NT2/D1 (cell line): ENCODE measurements at places on chromosomes 4 and X.

DNA sequence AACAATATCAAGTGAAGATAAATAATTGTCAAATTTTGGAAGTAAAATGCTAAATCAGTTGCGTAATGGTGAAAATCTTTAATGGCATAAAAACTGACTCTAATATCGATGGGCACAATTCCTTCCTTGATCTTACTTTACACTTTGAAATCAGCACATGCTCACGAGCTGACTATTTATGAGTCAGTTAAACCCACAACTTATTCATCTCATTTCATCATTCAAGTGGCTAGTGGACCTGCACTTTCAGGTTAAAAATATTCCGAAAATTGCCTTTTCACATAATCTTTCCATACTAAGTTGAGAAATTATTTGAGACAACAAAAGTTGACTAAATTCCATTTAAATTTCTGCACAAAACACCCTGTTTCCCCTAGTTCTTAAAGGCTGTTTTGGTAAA is 582.1 kb upstream of the TENM3 start:
- DNase-seq = no peak

- DNase-seq = no peak
Observed at GRCh38 chr4:154854362-154854761, 73.3 kb downstream of the RBM46 start.

GRCh38 chr4:80268081-80268823 is 1.8 kb downstream of the FGF5 start:
- no peak for DNase-seq

- DNase-seq = no peak
Observed at GRCh38 chr4:166577639-166578038, 656.7 kb downstream of the SPOCK3 start.

- no peak for DNase-seq
Observed at GRCh38 chr4:99447513-99447912, 12.4 kb upstream of the ADH7 start.

- no peak for DNase-seq
Observed at GRCh38 chrX:110373310-110373709, 14.7 kb downstream of the RTL9 start.

DNA sequence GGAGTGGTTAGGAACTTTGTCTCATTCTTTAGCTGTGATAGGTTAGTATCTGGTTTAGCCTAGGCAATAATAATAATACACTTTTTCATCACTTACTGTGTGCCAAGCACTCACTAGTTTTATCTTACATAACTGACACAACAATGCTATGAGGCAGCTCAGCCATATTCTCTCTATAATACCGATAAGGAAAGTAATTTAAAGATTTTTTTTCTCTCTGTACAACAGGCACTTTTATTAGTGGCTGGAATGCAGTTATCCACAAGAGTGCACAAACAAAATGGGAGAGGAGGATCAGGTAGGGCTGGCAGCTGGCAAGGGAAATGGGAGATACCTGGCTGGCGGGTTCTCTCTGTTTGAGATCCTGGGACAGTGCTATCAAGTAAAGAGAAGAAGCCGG is 7.6 kb downstream of the RELL1 start:
- no peak for DNase-seq

DNA sequence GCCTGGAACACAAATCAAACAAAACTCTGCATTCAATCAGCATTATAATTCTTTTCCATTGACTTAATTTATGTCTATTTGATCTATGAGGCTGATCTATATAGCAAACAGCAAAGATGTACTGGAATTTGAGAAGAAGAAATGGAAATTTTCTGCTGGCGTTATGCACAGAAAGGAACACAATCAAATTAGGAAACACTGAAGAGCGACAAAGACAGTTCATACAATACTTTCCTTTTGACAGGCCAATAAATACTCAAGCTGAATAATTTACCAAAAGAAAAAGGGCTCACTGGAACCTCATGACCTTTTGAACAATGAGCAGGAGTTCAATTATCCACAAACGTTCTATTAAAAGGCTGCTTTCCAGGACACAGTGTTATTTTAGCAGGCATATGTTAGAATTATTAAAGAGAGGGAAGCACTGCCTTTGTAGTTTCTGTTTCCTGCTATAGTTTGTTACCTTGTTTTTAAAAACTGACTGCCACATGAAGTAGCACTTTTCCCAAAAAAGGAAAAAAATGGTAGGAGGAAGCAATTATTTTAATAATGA is 8.1 kb downstream of the PDHA2 start:
- DNase-seq = no peak

GRCh38 chr4:158799856-158800255 is 31.0 kb downstream of the FNIP2 start:
- DNase-seq = no peak

DNA sequence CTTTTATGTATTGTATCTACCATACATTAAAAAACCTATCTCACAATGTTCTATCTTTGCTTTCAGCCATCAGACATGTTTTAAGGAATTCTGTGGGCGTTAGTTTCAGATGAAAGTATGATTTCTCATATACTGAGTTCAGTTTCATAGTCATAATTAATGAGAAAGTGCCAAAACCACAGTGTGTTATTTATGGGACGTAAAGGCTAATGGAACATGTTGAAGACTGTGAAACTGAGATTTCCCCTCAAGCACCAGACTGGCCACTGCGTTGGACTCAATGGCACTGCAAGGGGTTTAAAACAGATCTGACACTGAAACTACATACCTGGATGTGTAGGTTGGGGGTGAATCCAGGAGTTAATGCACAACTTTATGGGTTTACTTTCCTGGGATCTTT is 32.0 kb downstream of the F8 start:
- DNase-seq = no peak

- no peak for DNase-seq
Observed at GRCh38 chr4:6625256-6625655, 15.2 kb upstream of the MRFAP1 start.

GRCh38 chrX:110394651-110395050 is 36.0 kb downstream of the RTL9 start:
- no peak for DNase-seq
